ENCODE measurements at places on chromosomes 6 and 20.

DNA sequence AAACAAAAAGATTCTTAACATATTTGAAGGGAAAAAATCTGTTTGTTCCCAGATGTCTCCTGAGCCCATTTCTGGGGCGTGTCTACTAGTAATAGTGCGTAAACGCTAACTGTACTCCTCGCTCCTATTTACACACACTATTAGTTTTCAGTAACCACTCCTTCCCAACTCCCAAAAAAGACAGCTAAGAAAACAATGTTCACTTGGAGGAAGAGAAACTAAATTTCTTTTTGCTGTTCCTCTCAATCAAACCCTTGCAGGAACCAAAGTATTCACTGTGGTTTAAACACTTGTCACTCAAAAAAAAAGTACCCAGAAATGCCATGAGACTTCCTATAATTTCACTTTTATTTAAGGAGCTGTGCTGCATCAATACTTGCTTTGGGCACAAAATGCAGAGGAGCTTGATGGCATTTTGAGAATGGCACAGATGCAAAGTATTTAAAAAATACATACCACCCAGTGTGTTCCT, 118.2 kb downstream of the BACH2 start:
- DNase-seq, result no peak

GRCh38 chr6:42012501-42013133, 37.7 kb upstream of the TAF8 start:
- DNase-seq, result no peak

DNA sequence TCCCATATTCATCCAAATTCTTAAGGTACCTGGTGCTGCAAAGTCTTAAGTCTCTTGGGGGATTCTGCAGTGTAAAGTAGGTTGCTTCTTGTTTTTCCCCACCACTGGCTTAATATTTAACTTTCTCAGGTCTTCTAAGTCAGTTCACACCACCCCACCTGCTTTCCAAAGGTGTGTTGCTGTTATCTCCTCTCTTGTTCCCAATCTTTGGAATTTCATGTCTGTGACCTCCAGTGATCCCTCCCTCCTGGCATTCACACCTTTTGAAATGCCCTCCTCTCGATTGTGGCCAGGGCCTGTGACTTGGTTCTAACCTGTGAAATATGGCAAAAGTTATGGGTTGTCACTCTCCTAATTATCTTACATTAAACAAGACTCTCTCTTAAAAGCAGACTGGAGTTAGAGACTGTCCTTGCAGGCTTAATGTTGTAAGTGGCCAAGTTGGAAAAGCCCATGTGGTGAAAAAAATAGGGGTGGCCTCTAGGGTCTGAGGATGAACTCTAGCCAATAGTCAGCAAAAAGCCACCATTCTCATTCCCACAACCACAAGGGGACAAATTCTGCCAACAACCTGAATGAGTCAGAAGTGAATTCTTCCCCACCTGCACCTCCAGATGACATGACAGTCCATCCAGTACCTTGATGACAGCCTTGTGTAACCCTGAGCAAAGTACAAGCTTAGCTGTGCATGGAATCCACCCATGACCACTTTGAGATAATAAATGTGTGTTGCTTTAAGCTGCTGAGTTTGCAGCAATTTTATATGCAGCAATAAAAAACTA, 45.1 kb downstream of the ADGRF1 start:
- DNase-seq, result no peak

DNA sequence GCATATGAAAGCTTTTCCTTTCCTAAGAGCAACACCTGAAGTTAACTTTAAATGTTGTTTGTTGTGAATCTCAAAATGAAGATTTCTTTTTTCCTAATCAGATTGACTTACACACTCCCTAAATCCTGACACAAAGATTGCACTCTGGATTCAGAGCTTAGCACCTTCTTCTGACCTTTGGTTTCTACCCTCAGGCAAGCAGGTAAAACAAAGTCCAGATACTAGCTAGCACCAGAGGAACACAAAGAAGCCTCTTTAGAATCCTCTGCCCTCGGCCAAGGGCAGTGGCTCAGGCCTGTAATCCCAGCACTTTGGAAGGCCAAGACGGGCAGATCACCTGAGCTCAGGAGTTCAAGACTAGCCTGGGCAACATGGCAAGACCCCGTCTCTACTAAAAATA, 14.5 kb downstream of the SERAC1 start:
- no peak for DNase-seq

- DNase-seq, result no peak
Measured at GRCh38 chr6:157911278-157911677, 70.4 kb upstream of the SYNJ2 start.

DNA sequence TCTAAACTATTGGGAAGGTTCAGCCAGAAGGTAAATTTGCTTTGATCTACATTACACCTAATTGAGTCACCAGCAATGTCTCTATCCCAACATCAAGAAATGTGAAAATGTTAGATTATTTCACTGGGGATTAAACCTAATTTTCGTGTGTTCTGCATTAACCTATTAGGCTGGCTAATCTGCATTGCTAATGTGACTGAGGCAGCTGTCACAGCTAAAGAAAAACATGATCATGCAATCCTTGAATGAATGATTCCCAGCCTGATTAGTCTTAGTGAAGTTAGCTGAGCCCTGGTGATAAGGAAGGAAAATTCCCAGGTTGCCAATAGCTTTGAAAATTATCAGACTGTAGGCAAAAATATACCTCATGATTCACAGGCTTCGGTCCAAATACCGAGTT, 135.3 kb downstream of the LINC00237 start:
- no peak for DNase-seq

GRCh38 chr6:108561742-108562502, 1.2 kb downstream of the FOXO3 start:
- no peak for DNase-seq

- DNase-seq, result no peak
Measured at GRCh38 chr20:41567615-41568014, 50.6 kb downstream of the CHD6 start.

GRCh38 chr6:37433657-37434271, 743 bp downstream of the CMTR1 start:
- peak; percentile 2 for DNase-seq

DNA sequence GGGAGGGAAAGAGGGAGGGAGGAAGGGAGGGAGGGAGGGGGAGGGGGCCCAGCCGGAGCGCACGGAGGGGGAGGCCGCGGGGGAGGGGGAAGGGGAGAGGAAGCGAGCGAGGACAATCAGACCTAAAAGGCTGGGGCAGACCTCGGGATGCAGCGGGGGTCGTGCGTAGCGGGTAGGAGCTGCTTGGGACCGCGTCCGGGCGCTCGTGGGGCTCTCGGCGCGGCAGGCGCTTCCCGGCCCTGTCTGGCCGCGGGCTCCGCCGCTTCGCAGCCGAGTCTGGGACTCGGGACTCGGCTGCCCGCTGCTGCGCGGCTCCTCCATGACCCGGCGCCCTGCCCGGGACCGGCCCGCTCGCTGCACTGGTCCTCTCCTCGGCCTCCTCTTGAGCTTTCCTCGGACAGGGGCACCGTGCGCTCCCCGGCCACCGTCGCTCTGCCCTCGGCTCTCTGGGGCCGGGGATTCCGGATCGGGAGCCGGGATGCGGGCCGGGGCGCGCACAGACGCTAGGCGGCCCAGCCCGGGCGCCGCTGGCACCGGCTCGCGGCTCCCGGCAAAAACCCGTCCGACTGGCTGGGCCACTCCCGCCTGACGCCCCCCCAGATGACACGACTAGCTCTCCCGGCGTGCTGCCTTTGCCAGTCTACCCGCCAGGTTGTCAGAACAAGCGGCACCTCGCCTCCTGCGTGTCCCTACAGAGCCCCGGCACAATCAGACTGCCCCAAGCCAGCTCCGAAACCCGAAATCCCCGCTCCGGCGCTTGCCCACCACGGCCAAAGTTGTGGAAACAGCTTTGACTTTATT, 2.2 kb downstream of the TFAP2A start:
- no peak for DNase-seq
